NCI-H1105 (cell line): ENCODE measurements at places on chromosomes 12 and 14.

GRCh38 chr14:43579671-43580070 lies 927.4 kb downstream of the FSCB start:
- DNase-seq = no peak

DNA sequence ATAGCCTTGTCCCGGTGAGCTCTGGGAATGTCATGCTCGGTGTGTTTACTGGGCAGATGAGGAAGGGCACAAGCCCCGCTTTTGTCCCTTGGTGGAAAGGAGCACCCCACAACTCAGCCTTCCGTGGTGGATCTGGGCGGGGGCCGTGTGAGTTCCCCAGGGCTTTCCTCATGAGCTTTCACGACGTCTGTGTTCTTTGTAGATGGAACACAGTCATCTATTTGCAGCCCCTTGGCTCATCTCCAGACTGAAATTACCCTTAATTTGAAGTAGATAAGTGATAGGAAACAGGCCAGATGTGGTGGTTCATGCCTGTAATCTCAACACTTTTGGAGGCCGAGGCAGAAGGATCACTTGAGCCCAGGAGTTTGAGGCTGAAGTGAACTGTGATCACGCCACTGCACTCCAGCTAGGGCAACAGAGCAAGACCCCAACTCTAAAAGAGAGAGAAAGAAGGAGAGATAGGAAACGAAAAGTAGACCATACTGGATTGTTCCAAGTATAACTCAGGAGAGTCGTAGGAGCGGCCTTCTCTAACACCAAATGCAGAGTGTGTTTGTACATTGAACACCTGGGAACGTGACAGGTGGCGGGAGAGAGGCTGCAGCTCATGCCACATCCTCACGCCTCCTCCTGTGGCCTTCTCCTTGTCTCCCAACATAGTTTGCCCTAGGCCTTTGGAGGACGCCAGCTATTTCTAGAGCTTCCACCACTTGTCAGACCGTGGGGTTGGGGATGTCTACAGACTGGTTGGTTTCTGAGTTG lies 8.8 kb downstream of the P2RX4 start:
- DNase-seq = no peak

GRCh38 chr14:67680941-67681340 lies 6.5 kb upstream of the VTI1B start:
- DNase-seq = no peak

DNA sequence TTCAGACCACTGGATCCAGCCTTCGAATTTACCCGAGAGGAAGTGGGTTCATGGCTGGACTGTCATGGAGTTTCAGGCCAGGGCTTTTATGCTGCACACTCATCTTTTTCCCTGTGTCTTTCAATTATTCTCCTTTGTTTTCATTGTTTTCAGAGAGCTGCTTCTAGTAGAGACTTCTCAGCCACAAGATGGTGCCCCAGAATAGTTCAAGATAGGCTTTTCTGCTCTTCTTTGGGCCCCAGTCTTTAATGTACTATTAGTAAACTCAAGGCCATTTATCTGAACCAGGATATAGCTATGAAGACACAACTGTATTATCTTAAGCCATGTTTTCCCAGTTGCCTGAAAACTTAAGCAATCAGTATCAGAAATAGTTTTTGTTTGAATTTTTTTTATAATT lies 30.4 kb upstream of the PSMA6 start:
- no peak for DNase-seq

DNA sequence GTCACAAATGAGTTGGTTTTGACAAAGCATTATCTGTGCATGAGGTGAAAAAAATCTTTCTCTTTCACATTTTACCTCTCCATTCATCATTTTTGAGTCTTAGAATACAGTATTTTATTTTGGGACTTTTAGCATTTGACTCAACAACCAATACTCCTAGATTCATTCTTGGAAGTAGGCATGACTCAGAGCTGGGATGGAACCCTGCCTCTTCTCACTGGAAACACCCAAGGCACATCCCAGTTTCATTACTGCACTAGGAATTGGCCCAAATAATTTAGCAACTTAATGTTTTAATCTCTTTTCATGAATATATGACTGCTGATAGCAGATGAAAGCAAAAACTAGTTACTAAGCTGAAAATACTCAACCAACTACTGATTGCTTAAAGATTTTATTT lies 3.3 kb upstream of the PDZRN4 start:
- DNase-seq = no peak

GRCh38 chr14:79972230-79972629 lies 239.1 kb downstream of the DIO2 start:
- no peak for DNase-seq

DNA sequence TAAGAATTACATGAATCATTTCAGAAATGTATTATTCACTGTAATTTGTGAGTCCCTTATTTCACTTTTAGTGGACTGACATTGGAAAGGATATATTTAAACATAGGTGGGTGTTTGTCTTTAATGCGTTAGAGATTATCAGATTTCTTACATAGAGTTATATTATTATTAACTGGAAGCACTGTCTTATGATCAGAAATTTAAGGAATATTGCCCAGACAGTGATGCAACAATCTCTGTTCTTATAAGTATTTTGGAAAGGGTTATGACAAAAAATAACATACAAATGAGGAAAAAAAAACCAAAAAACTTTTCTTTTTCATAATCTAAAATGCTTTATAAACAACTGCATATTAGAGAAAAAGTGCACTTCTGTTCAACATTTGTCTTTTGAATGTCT lies 836.6 kb downstream of the SLC6A15 start:
- no peak for DNase-seq

DNA sequence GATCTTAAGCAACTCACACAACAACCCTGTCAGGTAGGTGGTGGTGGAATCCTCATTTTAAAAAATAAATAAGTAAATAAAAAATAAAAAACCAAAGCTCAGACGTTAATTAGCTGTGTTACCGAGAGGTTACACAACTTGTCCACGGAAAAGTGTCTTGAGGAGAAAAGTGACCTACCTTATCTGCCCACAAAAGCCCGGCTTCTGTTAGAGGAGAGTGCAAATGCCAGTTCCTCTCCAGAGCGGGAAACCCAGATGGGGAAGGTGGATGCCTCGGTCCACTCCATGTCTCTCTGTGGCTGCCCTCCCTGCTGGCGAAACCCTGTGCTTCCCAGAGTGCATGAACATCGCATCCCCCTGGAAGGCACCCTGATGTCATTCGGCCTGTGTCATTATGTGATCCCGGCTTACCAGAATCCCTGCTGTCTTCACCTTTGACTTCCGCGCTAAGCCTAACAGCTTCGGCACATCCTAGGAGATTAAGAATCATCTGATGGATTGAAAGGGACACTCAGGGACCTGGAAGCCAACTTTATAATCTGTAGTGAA lies 6.4 kb downstream of the MLXIP start:
- no peak for DNase-seq

DNA sequence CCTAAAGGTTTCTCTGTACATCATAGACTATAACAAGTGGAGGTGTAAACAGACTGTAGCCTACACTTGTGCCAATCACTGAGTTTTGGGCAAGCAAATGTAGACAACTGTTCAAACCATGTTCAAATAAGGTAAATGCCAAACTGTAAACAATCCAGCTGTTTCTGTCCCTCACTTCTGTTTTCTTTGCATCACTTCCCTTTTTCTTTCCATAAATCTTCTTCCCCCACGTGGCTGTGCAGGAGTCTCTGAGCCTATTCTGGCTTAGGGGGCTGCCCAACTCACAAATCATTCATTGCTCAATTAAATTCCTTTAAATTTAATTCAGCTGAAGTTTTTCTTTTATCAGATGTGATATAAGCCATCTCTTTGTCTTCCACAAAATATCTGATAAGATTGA lies 65.1 kb upstream of the CPM start:
- no peak for DNase-seq

GRCh38 chr12:28507033-28507432 lies 316.8 kb downstream of the CCDC91 start:
- no peak for DNase-seq

- DNase-seq = no peak
Observed at GRCh38 chr12:10982244-10982643, 4.5 kb downstream of the TAS2R50 start.

DNA sequence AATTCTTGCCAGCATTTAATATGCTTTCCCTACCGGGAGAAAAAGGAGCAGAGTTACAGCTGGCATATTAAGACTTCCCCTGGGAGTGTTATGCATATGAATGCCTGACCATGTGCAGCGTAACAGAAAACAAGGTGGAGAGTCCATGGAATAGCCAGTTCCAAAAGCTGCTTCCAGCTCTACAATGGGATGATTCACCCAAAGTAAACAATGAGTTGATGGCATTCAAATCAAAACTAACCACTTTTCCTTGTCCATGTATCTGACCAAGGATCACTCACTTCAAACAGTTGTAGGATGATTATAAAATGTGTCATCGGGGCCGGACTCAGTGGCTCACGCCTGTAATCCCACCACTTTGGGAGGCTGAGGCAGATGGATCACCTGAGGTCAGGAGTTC lies 48.1 kb upstream of the BICDL1 start:
- DNase-seq = no peak

DNA sequence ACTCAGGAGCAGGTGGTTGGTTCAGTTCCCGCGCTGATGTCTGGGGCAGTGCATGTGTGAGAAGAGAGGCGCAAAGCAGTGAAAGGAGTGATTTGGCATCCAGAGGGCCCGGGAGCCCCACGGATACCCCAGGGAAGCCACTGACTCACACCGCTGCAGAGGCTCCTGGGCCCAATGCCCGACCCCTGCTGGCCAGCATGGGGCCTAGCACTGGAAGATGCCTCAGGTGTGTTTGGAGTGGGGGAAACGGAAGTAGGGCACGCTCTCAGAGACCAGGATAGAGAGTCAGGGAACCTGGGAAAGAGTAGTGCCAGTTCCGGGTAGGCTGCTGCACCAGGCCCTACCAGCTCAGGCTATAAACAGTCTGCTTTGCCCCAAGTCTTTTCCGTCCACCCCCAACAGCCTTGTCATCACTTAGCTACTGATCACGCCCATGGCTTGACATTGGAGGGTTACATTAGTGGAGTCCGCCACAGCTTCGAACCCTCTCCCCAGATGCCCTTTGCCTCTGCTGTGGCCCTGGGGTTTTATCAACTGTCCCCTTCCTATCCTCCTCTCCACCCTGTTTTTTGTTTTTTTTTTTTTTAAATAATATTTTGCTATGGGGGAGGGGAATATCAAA lies 9.5 kb upstream of the CSAD start:
- DNase-seq = no peak

DNA sequence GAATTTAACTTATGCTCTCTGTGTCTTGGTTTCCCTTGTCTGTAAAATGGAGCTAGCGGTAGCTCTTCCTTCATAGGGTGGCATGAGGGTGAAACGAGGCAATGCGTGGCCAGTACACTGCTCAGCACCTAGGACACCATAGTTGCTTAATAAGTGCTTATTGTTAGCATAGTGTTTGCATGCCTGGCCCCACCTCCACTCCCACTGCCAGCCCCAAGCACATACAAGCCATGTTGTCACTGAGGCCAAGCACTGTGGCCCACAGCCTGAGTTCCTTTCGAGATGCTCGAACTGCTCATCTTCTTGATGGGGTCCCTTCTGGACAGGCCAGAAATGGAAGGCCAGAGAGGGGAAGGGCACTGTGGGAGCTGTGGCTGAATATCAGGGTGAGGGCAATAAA lies 839 bp downstream of the FICD start:
- DNase-seq = no peak

- DNase-seq = no peak
Observed at GRCh38 chr12:115944837-115945490, 332.5 kb downstream of the MED13L start.

DNA sequence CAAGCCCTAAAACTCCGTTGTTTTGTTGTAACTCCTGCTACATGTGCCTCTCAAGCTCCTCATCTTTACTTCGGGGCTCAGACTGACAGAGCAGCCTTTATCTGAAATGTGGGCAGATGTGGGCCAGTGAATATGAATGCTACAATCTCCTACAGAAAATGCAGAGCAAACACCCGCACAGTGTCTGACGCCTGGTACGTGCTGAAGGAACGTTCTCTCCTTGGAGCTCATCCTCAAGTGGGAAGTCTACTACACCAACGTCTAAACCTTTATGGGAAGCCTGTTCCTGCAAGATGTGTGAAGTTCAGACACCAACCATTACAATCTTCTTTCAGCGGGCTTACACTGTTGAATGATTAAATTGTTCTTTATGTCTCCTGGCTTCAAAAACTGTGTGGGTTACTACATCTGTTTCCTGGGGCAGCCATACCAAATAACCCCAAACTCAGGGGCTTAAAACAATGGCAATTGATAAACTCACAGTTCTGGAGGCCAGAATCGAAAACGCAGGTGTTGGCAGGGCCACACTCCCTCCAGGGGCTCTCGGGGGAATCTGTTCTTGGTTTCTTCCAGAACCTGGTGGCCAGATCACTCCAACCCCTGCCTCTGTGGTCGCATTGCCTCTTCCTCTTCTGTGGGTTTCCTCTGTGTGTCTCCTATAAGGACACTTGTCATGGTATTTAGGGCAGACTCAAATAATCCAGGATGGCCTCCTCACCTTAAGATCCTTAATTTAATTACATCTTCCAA lies 179.7 kb upstream of the PLXNC1 start:
- no peak for DNase-seq

GRCh38 chr14:92982956-92983355 lies 60.0 kb downstream of the CHGA start:
- no peak for DNase-seq

GRCh38 chr12:62660756-62661155 lies 194.1 kb downstream of the MON2 start:
- no peak for DNase-seq

- peak; percentile 13 for DNase-seq
Observed at GRCh38 chr12:33825986-33826602, 196.2 kb upstream of the ALG10 start.

- no peak for DNase-seq
Observed at GRCh38 chr14:100214770-100215083, 24.2 kb upstream of the YY1 start.

DNA sequence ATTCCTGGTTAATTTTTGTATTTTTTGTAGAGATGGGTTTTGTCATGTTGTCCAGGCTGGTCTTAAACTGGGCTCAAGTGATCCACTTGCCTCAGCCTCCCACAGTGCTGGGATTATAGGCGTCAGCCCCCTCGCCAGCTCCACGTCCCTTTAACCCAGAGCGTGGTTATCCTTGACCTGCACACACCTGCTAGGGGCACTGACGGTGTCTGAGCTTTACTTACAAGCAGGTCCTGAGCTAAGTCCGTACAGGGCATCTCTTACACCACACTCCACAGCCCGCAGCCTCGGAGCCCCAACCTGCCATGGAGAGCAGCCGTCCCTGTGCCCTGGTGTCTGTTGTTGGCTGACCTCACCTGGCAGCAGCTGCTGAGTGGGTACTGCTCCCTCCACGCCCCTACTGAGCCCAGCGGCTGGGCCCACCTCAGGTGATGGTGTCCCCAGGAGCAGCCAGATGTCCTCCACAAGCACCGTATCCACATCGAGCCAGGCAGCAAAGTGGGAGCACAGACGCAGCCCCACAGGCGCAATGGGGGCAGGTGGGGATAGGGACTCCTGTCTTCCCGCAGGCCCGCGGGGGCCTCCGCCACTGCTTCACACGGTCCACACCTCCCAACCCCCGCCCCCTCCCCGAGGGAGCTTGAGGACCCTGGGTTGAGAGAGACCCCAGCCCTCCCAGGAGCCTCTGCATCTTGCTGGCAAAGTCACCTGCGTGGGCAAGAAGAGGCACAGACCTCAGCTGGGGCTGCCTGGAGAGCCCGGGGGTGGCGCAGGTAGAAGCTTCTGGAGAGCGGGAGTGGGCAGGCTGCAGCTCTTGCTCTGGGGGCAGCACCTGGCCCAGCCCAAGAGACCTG lies 325.4 kb upstream of the SFSWAP start:
- no peak for DNase-seq
